ENCODE measurements at places on chromosomes 3 and 15.

- DNase-seq, result no peak
These were observed 382.4 kb upstream of the GBE1 start for GRCh38 chr3:82143661-82144412.

- no peak for DNase-seq
These were observed 23.5 kb downstream of the DPH3 start for GRCh38 chr3:16241225-16241624.

DNA sequence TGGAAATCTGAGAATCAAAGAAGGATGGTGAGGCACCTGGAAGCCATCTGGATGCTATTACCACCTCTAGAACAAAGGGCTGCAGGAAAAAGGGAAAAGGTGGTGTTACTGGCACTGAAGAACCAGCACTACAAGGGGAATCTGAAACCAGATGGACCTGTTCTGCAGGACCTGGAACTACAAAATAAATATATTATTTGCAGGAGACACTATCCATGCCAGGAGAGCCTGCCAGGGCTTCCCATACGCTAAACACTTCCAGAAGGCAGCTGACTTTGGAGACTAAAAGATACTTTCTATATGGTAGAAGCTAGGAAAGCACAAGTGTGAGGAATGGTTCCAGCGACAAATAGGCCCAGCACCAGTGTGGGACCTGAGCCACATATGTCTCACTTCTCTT, 83.4 kb upstream of the POU1F1 start:
- no peak for DNase-seq

DNA sequence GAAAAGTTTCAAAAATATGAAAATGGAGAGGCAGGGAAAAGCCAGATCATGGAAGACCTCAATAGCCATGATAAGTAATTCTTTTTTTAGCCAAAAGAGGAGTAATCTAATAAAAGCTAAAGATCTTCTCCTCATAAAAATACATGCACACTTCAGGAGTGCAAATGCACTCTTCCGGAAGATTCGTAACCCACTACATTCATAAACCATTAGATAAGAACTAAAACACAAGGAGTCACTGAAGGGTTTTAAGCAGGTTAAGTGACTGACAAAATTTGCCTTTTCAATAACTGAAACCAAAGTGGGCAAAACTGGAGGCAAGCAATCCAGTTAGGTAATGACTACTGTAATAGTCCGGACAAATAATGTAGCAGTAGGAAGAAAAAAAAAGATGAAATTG, 46.0 kb downstream of the UBE3A start:
- no peak for DNase-seq

DNA sequence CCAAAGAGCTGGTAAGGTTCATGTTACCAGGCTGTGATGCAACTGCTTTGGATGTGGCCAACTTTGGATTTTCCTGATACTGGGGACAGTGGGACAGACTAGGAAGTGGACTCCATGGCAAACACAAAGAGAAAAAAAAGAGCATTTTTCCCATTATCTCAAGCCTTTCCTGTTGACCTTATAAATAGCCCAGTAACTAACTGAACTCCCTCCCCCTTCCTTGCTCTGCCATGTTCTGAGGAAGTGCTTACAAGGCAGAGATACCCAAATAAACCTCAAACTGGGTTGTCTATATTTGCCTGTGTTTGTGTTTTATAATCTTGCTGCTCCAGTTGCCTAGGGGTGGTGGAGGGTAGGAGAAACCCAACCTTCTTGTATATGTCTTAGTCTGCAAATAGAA, 27.3 kb upstream of the SLC9A9 start:
- DNase-seq, result no peak

DNA sequence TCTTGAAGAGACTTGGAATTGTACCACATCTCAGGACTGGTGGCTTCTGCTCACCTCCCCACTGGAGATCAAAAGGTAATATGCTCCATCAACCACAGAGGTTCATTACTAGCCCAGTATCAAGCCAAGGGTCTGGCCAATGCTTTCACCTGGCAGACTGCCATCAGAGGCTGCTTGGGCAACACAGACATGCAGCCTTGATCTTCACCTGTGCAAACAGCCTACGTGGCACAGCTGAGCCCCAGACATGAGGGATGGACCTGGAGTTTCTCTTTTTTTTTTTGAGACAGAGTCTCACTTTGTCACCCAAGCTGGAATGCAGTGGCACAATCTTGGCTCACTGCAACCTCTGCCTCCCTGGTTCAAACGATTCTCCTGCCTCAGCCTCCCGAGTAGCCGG, 105.6 kb upstream of the HES1 start:
- DNase-seq, result no peak

DNA sequence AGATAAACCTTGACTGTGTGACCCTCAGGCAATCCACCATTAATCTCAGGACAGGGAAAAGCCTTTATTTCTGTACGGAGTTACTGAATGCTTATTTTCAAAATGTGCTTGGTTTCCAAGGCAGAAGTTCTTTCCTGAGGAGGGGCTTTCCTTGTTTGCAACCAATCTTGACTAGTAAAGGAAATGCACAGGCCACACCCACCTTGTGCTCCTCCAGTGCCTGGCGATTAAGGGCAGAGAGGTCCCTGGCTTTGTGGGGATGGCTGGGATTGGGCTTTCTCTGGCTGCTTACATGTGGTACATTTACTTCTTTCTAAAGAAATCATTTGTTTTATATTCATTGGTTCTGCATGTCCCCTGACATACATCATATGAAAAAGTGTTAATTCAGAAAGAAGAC, 47.8 kb downstream of the ZNF621 start:
- no peak for DNase-seq

DNA sequence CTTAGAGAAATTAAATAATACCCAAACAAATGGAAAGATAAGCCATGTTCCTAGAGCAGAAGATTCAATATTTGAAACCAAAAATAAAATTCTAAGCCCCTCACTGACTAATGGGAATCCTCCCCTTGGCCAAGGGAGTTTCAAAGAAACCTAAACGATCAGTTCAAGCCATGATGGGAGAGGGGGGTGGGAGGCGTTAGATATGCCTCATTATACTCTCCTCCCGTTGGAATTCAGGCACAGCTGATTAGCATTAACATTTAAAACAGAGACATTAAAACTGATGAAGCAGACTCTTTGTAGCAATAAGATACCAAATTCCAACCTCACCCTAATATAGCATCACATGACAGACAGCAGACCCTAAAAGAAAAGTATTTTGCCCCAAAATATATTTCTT, 32.9 kb downstream of the OCA2 start:
- DNase-seq, result no peak

GRCh38 chr3:8629151-8630021, 15.2 kb downstream of the SSUH2 start:
- no peak for DNase-seq

- DNase-seq, result no peak
These were observed 141.7 kb upstream of the LRIG1 start for GRCh38 chr3:66642484-66642883.

DNA sequence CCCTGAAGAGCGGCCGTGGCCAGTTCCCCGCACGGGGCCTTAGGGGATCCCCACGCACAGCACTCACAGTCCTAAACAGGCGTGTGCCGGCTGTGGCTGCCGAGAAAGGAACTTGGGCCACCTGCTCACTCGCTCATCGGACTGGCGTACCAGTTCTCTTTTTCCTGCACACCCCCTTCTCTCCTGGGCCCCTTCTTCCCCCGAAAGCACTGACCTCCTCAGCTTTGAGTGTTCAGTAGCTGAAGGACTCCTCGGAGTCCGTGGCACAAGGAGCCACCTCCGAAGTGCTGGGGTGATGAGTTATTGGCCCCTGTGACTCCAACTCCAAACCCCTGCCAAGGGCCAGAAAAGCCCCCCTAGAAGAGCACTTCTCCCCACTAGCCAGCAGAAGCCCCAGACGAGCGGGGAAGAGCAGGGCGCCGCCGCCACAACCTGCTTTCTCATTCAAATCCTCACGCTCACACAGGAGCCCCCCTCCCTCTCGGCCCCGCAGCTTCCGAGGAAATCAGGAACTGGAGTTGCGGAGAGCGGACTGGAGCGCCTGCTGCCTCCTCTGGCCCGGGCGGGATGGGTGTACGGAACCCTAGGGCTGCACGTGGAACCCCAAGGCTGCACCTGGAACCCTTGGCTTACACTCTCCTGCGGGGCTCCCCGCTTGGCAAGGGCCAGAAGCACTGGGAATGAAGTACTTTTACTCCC, at the start of gene PLCH1:
TSS of gene PLCH1 (minus strand) at position 446 of the 699 bp plus-strand sequence. CDS start 40,847 bp downstream, outside the sequence.
- peak; percentile 93 for DNase-seq

DNA sequence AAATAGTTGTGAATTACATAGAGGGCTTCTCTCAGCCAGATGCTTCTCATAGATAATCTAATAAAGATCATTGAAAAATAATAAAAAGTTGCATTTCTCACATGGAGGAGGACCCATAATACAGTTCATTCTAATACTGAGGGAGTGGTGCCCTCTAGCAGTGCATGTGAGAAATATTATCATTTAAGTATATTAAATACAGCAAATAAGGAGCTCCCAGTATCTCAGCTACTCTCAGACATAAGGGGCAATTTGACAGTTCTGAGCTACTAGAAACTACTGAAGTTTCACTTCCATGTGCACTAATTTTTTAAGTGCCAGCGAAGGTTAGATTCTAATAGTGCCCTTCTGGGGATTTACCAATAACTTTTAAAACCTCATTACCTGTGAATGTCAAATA, 188.3 kb downstream of the IL5RA start:
- peak; percentile 21 for DNase-seq

DNA sequence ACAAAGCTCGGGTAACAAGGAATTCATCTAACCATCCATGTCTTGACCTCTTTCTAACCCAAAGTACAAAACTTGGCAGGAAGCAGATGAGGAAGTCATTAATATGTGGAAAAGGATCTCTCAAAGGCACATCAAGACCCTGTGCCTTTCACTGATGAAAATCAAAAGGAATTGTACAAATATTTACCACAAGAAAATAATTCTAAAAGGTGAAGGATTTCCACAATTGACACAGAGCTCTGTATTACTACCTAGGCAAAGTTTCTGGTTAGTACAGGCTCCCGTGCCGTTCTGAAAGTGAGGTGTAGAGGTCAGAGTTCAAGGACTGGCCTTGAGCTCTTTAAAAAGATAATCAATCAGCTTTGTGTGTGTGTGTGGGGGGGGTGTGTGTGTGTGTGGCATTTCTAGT, 239.7 kb upstream of the ICE2 start:
- no peak for DNase-seq

- no peak for DNase-seq
These were observed 16.1 kb upstream of the IL1RAP start for GRCh38 chr3:190497811-190498210.

GRCh38 chr3:172082820-172083513, 43.6 kb downstream of the FNDC3B start:
- no peak for DNase-seq

DNA sequence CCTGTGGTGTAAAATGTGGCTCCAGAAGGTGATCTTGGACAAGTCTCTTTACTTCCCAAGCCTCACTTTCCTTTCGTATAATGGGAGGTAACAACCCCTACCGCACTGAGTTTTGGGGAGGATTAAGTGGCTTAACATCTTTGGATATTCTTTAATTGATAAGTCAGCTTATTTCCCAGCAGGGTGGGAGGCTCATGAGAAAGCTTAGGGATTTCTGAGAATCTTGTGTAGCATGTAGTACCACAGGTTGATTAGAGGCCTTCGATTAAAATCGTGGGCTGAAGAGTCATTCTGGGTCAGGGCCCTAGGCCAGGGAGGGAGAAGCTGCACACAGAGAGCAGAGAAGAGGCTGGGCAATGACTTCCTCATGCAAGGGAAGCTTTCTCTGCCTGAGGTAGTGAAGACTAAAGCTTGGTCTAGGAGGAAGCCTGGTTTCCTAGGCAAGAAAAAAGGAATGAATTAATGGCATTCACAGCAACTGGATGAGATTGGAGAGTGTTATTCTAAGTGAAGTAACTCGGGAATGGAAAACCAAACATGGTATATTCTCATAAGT, 1.5 kb upstream of the NMNAT3 start:
- DNase-seq, result peak; percentile 16

DNA sequence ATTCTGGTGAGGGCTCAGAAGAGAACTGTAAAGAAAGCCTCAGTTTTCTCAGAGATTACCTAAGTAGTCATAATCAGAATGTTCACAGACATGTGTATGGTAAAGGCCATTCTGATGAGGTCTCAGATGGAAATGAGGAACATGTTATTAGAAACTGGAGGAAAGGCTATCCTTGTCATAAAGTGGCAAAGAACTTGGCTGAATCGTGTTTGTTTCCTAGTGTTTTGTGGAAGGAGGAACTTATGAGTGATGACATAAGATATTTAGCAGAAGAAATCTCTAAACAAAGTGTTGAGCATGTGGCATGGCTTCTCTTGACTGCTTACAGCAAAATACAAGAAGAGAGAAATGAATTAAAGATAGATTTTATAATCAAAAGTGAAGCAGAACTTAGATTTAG, 12.8 kb upstream of the KLHL40 start:
- no peak for DNase-seq

DNA sequence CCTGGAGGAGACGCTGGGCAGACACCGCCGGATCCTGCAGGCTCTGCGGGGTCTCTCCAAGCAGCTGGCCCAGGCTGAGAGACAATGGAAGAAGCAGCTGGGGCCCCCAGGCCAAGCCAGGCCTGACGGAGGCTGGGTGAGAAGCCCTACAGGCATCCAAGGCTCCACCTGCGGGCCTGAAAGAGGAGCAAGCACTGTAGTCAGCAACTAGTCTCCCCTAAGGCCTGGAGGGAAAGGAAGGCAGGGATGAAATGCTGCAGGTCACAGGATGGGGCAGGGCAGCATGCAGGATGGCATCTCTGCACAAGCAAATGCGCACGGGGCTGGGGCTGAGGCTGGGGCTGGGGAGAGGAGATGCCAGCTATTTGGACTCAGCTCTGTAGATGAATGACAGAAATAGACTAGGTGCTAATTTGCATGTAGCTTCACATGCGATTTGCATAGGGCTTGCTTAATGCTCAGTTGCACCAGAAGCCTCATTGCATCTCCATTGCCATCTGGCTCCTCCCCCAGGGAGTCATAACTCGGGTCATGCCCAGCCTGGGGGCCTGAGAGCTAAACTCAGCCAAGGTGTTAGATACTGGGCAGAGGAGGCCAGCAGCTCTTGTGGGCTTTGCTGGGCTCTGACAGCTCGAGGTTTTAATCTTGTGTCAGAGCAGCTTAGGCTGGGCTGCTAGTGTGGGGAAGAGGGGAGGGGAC, 5.2 kb upstream of the CPLX3 start:
- peak; percentile 76 for DNase-seq

All from neural progenitor cell (in vitro differentiated cells).